ENCODE measurements at places on chromosomes 7 and 10.

- DNase-seq: peak; percentile 22
Measured at GRCh38 chr10:13440185-13441061, 88.4 kb downstream of the BEND7 start.

GRCh38 chr7:94396596-94396995 is 1.9 kb downstream of the COL1A2 start:
- no peak for DNase-seq

- no peak for DNase-seq
Measured at GRCh38 chr10:131068311-131068710, 243.2 kb downstream of the TCERG1L start.

GRCh38 chr10:73785211-73785720 is at the start of gene ZSWIM8:
Gene ZSWIM8, plus strand, starts transcription at chr10:73785606. Its CDS starts 273 bp downstream, at chr10:73785879.
- DNase-seq: peak; percentile 70

GRCh38 chr10:109071539-109071938 is 851.8 kb downstream of the XPNPEP1 start:
- DNase-seq: no peak

DNA sequence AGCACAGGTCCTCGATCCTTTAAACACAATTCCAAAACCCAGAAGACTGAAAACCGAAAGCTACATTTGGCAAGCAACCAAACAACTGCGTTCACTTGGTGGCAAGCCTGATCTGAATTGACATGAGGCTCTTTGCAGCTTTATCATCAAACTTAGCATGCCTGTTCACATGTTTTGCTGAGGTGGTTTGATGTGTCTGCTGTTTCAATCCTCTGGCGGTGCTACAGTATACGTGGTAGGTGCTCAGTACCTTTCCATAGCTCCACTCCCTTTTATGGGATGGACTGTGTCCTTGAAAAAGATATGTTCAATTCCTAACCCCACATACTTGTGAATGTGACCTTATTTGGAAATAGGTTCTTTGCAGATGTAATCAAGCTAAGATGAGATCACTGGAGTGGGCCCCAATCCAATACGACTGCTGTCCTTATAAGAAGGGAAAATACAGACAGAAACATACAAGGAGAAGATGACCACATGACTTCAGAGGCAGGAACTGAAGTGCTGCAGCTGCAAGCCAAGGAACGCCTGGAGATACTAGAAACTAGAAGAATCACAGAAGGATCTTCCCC is 33.4 kb downstream of the CCDC6 start:
- no peak for DNase-seq

DNA sequence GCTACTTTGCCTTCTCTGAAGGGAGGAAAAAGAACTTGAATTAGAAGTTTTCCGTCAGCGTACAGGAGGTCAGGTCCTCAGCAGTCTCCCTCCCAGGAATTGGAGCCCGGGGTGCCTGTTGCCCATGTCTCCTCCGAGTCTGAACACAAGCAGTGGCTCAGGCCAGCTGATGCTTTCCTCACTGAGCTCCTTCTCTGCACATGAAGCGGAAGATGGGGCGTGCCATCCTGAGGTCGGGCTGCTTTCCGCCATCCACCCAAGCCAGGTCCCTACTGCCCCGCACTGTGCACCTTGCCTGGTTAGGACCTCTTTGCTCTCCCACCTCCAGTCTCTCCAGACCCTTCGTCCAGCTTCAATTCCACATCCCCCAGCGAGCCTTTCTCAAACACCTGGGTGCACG is 237.5 kb downstream of the CELF2 start:
- DNase-seq: no peak

- DNase-seq: no peak
Measured at GRCh38 chr7:23491502-23491901, 21.2 kb upstream of the IGF2BP3 start.
